ENCODE measurements at places on chromosomes 3 and 15.

DNA sequence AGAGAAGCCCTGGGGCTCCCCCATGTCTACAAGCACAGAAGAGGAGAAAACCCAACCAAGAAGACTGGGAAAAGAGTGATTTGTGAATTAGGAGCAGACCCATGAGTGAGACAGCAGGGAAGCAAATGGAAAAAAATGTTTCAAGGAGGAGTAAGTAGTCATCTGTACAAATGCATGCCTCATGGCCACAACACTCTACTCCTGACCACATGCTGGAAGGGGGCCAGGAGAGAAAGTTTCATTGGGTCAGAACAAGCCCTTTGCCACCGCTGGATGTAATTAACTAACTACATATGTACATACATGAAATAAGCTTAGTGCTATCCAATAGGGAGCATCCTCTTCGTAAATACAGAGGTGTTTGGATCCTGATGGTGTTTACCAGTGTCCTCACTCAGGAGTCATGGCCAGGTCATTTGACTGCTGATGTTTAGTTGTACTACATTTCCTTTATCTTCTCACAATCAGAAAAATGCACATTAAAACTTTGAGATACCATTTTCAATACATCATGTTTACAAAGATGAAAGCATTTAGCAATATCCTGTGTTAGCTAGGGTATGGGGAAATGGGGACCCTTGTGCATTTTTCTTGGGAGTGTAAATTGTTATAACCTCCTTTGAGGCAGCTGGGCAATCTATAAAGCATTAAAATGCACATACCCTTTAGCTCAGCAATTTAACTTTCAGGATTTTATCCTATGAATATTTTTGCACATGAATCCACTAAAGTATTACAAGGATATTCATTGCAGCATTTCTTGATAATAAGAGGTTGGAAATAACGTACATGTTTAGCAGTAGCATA is 27.1 kb downstream of the CLRN1 start:
- DNase-seq: no peak

DNA sequence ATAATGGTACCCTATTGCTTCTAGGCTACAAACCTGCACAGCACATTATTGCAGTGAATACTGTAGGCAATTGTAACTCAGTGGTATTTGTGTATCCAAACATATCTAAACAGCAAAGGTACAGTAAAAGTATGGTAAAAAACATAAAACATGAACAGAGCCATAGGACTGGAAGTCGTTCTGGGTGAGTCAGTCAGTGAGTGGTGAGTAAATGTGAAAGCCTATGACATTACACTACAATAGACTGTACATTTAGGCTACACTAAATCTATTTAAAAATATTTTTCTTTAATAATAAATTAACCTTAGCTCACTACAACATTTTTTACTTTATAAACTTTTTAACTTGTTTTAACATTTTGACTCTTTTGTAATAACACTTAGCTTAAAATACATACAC is 21.3 kb downstream of the RAB6B start:
- no peak for DNase-seq

DNA sequence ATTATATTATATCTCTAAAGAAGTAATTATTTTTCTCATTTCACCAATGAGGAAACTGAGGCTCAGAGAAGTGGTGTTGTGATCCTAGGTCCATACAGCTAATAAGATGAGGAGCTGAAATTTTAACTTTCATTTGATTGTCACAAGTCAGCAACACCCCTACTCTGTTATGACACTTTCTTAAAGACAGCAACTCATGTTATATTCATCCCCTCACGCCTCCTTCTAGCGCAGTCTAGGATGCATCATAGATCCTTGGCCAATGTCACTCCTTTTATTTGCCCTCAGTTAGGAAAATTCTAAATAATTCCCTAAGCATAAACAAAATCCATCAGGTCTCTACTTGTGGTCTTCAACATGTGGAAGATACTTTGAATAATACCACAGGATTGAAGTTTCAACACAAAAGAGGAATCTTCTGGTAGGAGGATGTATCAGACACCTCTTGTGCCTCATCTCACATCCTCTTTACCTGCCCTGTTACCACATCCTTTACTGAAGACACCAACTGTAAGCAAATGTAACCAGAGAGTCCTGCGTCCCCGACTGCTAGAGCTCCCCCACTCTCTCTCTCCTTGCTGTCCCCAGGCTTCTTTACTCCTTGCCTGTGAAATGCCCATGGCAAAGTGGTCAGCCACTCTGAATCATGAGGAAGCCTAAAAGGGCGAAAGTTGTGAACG is 53.7 kb downstream of the TRIM42 start:
- DNase-seq: no peak

DNA sequence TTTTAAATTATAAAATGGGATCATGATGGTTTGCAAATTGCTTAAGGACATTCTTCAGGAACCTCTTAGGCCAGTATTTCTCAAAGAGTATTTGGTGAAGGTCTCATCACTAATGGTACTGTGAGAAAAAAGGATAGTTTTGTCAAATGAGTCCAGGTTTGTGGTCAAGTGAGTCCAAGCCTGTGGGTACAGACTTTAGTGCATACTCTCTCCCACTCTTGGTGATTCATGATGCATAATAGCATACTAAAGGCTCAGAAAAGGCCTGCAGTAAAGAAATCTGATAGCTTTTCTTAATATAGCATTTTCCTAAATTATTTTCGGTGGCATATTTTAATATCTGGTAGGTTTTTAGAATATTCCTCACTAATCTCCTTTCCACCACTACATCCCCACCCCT is 20.0 kb downstream of the BOC start:
- no peak for DNase-seq

DNA sequence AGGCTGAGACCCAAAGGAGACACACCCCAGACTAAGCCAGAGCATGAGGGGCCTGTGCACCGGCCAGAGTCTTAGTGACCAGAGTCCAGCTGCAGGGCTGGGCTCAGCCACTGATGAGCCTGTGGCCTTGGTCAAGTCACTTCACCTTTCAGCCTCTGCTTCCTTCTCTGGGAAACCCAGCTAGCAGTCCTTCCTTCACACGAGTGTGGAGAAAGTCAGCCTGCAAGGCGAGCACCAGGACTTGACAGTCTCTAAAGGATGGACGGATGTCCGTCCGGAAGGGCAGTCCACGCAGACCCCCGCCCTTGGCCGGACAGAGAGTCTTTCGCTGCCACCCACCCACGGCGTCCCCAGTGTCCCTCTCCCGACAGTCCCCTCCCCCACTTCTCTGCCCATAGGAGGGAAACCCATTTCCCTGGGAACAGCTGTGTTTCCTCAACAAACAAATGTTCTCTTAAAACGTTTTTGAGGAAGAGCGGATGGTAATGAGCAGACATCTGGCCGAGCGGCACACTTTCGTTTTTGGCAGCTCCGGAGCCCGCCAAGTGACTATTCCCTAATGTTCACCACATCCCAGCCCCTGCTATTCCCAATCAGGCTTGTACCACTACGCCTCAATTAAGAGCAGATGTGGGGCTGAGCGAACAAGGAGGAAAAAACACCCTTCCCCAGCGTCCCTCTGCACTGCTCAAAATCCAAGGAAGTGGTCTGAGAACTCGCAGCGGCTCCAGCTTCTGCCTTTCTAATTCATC is 129.1 kb upstream of the SMAD3 start:
- no peak for DNase-seq

- DNase-seq: no peak
Observed at GRCh38 chr3:43165786-43166185, 59.9 kb upstream of the POMGNT2 start.

DNA sequence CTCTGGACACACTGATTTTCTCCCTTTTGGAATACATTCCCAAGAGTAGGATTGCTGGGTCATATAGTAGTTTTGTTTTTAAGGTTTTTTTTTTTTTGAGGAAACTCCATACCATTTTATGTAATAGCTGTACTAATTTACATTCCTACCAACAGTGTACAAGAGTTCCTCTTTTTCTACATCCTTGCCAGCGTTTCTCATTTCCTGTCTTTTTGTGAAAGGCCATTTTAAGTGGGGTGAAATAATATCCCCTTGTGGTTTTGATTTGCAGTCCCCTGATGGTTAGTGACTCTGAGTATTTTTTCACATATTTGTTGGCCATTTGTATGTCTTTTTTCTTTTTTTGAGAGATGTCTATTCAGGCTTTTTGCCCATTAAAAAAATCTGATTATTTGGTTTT is 1205.5 kb downstream of the ROBO1 start:
- no peak for DNase-seq

- DNase-seq: no peak
Observed at GRCh38 chr15:100001405-100001804, 268.2 kb upstream of the LYSMD4 start.

GRCh38 chr15:69852482-69852881 is 245.2 kb downstream of the TLE3 start:
- no peak for DNase-seq

DNA sequence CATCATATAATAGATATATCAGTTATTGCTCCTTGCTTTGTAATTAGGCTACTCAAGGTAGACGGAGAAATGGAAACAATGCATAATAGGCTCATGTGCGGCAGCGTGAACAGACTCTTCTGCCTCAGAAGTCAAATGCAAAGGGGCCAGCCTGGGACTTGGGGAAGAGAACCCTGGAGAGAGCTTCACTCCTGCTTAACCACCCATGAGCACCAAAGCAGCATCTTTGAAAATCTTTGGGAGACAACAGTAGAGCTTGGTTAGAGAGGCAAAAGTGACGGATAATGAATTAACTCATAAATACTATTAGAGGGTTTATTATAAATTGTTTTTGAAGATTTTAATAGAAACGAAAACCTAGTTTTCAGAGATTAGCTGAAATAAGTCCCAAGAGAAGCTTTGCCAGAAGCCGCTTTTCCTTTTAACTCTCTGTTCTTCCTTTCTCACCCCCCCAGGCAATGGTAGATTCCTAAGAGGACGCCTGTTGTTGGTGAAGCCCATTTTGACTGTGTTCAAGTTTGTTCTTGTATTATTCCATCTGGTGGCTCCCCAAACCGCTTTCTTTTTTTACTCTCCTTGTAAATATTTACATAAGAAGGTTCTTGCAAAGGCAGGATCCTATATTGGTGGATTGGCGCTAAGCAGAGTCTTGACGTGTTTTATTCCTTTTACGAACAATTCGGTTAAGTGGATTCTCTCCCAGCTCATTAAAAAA is 196.0 kb upstream of the TPRG1 start:
- no peak for DNase-seq

- DNase-seq: peak; percentile 27
Observed at GRCh38 chr3:57169872-57170623, 4.9 kb upstream of the IL17RD start.

DNA sequence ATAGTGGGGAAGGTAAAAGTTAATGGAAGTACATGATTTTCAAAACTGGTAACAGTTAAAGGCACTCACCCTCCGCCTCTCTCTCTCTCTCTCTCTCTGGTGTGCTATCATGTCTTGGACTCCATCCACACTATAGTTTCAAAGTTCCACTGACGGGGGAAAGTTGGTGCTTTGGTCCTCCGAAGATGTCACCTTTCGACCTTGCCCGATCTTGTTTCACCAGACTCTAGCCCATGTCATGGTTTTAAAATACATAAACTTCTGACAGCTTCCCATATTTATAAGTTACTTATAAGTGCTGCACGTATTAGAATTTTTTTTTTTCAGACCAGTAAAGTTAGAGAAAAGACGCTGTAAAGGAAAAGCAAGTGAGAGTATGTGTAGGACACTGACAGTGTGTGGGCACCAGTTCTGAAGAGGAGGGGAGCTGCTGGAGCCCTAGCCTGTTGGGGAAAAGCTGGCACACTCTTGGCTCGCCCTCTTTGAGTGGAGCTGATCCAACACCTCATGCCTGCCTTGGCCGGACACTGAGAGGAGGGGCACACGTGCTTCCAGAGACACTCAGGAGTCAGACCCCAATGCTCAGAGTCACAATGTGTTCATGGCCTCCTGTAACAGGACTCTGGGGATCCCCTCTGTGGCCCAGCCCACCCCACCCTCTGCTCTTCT is 200.5 kb upstream of the TPM1 start:
- DNase-seq: no peak

GRCh38 chr15:86162641-86163040 is 83.0 kb downstream of the AGBL1 start:
- no peak for DNase-seq

DNA sequence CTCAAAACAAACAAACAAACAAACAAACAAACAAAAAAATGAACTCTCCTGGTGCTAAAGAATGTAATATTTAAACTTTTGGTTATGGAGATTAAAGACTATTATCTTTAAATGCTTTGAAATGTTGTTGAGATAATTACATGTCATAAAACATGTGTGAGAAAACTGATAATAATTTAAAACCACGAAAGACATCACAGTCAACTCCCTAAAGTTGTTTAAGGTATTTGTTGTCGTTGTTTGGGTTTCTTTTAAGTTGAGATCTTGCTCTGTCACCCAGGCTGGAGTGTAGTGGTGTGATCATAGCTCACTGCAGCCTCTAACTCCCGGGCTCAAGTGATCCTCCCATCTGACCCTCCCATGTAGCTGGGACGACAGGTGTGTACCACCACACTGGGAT is 12.0 kb downstream of the EFCAB12 start:
- no peak for DNase-seq

- no peak for DNase-seq
Observed at GRCh38 chr15:47717036-47717612, at the start of gene SEMA6D. TSS of gene SEMA6D (plus strand) at chr15:47717505. CDS start at chr15:47759799, 42,294 bp downstream.

DNA sequence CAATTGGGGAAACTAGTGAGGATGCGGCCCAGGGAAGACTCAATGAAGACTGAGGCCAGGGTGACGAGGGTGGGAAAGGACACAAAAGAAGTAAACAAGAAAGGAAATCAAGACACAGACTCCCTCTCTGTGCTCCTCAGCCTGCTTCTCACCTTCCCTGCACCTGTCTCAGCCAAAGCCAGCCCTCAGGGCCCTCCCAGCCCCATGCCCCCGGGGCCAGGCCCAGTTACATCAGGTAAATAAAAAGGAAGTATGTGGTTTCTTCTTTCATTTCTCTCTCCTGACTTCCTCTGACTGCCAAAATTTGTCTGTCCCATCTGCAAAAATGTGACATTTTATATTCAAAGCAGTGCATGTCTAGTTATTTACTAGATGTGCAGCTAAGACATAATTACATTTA is 328.0 kb downstream of the UACA start:
- no peak for DNase-seq

GRCh38 chr3:30518181-30518864 is 88.1 kb upstream of the TGFBR2 start:
- DNase-seq: no peak

DNA sequence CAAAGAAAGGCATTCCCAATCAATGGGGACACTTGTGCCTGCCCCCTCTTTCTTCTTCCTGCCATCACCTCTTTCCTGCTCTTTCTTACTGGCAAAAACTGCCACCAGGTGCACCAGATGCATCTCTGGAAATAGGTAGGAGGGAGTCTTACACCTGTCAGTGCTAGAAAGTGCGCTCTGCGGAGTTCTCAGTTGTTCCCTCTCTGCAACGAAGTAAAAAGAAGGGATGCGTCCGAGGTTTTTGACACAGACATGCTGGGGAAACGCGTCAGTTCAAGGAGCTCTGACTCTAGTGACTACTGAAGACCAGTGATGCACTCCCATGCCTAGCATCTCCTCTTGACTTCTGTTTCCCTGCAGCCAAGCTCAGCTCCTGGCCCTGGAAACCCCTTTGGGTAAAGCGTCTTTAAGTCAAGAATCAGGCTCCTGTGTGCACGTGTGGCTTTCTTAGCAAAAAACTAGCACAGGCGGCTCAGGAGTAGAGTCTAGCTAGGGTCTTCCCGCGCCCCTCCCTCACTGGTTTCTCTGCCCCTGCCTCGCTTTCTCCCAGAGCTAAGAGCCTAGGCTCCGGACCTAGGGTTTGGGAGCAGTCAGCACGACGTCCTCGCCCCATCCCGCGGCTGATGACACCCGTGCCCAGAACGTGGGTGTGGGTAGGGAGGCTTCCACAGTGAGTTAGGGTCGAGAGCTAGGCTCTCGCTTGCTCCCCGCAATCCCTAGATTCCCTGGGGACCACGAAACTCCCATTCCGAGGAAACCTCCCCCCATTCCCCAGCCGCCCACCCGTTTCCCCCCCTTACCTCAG is 564 bp upstream of the GRM7 start:
- no peak for DNase-seq
